ENCODE measurements at places on chromosomes 1 and 21. TPM values are rescaled to one million over a fixed set of nuclear protein-coding genes. Genes with fewer than 3 reads are reported as not detected.

The WNT4 gene
- 0.29 TPM for total RNA-seq

The KMO gene
- total RNA-seq: 0.17 TPM

GRCh38 chr1:119651133-119651532 is 3.1 kb upstream of the ZNF697 start:
- DNase-seq: no peak

GRCh38 chr1:203360547-203361185 is 9.7 kb upstream of the FMOD start:
- no peak for DNase-seq

DNA sequence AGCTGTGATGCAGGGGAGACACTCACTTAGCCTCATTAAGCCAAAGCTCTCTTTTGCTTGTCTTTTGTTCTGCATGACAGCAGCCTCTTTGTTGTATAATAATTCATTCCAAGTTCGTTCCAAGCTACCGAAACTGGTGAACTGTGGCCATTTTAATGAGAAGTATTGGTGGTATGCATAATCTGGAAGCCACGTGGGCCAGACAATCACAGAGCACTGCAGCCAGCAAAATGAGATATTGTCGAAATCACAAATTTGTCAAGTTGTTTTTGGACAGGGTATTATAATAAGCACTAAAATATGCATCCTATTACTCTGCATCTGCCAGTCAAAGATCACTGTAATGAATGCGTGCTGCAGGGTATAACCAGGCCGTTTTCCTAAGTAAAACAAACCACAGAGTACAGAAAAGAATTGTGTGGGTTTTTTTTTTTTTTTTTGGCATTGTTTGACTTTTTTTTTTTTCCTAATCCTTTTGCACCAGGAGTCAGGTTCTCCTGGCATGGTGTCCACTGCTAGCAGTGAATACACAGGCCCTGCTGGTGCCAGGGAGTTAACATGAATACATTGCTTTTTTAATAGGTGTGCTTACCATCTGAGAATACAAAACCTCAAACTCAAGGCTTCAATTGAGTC is 423.9 kb downstream of the PTBP2 start:
- peak; percentile 73 for DNase-seq

DNA sequence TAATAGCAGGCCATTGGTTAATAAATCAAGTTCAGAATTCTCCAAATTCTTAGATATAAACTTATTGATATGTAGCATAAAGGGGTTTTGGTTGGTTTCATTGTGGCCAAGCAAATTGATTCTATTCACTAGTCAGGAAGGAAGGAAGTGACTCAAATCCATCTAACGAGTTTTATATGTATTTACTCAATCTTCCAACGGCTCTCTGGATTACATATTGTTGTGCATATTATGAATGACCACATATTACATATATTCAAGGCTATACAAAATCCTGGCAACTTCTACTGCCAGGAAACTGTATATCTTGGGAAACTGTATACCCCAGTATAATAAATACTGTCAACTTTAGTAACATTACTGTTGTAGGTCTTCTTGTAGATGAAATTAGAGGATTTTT is 20.1 kb upstream of the PDE4B start:
- no peak for DNase-seq

GRCh38 chr21:37184784-37185593 is 82.1 kb downstream of the VPS26C start:
- no peak for DNase-seq

GRCh38 chr1:6822530-6823359 is 37.5 kb downstream of the CAMTA1 start:
- no peak for DNase-seq

DNA sequence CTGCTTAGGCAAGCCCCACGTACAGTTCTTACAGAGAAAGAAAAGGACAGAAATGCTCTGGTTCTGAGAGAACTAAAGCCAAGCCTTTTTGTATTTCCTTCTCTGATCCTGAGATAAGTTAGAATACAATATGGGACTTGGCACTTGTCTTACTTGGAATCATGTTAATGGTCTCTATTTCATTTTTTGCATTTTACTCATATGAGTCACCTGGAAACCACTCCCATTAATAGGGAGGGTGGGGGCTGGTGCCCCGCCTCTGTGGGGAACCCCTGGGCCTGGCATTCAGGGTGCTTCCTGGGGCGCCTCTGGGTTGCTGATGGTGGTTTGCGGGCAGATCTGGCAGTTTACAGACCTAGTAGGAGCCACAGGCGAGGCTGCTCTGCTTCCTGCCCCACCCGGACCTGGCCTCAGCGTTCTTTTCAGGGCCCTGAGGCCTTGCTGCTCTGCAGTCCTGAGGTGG is 26.7 kb downstream of the TSPAN2 start:
- peak; percentile 99 for DNase-seq

The SH2D5 gene
- total RNA-seq: 1.3 TPM

GRCh38 chr1:181595234-181595633 is 111.9 kb downstream of the CACNA1E start:
- no peak for DNase-seq

DNA sequence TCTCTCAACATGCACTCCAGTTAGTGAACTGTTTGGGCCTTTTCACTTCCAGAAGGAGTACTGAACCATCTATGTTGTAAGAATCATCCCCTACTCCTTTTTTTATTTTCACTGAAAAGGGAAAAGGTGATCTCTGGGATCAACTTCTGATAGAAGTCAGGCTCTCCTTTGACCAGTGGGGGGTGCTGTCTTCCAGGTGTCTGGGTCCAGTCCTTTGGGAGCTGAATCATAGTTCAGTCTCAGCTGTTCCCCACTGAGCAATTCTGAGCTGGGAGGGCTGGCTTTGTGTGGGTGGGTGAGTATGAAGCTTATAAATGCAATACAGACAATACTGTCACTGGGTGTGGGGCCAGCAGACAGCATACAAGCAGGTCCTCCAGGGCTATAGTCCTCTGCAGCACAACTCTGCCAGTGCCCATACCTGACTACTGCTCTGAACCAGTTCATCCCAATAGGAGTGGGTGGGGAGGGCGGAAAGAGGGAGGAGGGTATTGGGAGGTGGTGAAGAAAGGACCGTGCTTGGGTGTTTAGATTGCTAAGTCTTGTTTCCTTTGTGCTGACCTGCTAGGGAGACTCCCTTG is 12.5 kb upstream of the SARS1 start:
- DNase-seq: peak; percentile 93

DNA sequence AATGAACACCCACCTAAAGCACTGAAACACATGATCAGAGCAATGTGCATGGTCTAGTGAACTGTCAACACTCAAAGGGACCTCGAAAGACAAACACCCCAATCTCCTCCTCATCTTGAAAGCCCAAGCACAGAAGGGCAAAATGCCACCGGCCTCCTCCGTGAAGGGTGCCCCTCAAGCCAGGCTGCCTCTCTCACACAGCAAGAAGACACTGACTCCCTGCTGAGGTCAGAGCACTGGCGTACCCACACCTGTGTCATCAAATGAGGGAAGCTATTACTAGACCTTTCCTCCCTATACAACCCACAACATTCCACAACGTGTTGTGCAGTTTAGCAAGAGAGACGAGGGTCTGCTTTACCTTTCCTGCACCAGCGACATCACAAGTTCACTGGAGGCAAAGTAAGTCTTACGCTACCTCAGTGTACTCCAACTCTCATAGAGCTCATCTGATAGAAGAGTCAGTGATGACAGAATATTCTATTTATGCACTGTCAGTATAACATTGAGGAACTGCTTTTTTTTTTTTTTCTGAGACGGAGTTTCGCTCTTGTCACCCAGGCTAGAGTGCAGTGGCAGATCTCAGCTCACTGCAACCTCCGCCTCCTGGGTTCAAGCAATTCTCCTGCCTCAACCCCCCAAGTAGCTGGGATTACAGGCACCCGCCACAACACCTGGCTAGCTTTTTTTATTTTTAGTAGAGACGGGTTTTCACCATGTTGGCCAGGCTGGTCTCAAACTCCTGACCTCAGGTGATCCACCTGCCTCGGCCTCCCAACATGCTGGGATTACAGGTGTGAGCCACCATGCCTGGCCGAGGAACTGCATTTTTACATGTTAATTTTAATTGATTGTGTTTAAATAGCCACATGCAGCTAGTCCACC is 3.3 kb downstream of the SH3BP5L start:
- no peak for DNase-seq

DNA sequence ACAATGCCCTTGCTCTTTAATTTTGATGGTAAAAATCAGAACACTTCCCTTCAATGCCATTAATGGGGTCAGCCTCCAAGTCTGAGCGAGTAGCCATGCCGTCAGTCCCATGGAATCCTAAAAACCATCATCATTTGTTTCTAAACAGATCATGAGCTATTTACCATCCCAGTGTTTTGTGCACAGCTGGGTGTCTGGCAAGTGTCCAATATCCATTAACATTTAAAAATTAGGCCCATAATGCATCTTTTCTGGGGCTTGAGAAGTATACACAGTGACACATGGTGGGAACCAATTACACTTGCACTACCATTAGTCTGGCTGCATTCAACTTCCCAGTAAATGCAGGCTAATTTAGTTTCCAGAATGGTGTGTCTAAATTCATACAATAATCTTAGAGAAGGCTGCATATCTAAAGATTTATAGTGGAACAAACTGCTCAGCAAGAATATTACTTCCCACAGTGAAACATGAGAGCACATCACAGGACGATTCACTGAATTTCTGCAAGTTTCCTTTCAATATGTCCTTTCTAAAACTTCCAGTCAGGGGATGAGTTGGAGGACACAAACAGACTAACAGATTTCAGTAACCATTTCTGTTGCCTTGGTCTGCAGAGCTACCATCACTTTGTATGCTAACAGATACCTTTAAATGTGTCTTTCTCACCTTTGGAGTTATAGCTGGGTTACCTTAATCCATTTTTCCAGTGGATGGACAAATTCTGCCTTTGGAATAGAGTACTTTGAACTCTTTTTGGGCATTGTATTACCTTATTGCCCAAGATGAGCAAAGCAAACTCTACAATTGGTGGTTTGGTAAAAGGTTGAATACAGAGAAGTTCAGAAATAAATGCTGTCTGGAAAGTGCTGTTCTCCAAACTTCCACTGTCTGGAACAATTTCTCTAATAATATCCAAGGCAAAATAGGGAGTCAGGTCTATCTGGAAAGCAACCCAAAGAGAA is 258.0 kb downstream of the PTBP2 start:
- DNase-seq: peak; percentile 18

The ELAPOR1 gene
- total RNA-seq: 0.33 TPM

The ABCA4 gene
- total RNA-seq: 0.36 TPM

- no peak for DNase-seq
These were observed 412.8 kb downstream of the AJAP1 start for GRCh38 chr1:5067246-5067645.

DNA sequence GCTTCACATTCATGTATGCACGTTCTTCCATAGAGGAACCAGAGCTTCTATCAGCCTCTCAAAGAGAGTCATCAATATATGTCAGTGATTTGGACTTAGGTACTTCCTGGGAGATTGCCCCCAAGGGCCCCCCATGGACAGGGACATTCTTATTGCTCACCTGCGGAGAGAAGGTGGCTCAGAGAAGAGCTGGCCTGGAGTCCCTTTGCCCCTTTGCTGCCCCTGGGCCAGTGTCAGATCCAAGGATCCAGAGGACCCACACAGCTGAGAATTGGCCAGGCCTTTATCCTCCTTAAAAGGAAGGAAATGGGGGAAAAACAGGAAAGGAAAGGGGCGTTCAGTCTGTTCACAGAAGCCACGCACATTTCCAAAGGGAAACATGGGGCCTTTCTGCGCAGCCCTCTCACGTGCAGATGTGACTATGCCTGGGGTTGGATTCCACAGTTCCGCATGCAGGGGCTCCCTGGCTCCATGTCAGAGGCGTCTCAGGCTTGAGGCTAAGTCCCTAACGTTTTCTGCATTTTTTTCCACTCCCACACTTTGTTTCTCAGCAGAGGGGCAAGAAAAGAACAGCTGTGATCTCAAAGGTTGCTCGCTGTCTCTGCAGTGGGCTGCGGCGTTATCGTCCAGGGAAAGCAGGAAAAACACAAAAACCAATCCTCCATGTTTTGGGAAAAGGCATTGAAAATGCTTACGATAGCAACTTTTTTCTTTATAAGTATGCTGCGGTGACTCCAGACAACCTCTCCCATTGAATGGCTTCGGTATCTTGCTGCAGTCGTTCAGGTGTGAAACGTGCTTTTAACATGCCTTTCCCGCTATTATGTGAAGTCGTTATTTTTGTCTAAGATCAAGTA is 5.9 kb downstream of the C1orf226 start:
- DNase-seq: no peak

GRCh38 chr21:39132248-39132647 is 51.0 kb downstream of the PSMG1 start:
- no peak for DNase-seq

The RHD gene
- not detected for total RNA-seq

The DIO1 gene
- total RNA-seq: not detected

- no peak for DNase-seq
These were observed 60.5 kb upstream of the GJB5 start for GRCh38 chr1:34694383-34694782.

The CFHR1 gene
- total RNA-seq: not detected

DNA sequence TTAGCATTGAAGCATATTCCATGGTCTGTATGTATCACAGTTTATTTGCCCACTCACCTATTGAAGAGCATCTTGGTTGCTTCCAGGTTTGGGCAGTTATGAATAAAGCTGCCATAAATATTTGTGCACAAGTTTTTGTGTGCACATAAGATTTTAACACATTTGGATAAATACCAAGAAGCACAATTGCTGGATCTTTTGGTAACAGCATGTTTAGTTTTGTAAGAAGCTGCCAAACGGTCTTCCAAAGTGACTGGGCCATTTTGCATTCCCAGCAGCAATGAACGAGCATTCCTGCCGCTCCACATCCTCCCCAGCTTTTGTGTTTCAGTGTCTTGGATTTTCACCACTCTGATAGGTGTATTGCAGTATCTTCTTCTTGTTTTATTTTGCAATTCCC is 62.7 kb downstream of the PDE9A start:
- no peak for DNase-seq

The SH2D2A gene
- total RNA-seq: 0.51 TPM
